ENCODE measurements at places on chromosomes 13 and 19. TPM values are rescaled to one million over a fixed set of nuclear protein-coding genes. Genes with fewer than 3 reads are reported as not detected.

DNA sequence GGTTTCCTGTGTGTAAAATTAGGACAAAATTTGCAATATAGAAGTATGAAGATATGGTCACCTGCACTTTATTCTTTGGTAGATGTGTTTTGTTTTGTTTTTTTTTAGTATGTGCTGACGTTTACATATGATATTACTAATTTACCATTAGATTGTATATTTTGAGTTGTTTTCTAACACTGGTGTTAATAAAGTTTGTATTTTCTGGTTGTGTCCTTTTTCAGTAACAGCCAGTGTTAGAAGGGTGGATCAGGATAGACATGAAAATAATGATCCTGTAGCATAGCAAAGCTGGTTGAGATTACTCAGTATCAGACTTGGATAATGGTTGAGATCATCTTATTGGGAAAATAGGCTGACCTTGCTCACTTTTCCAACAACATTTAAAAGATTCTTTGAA, 6.2 kb downstream of the NAA16 start:
- H3K27me3 ChIP-seq, result no peaks in the 10 kb centered on the region
- DNase-seq, result no peak
- no peaks in the 10 kb centered on the region for H3K4me1 ChIP-seq
- H3K36me3 ChIP-seq, result peaks cover 3% of the 10 kb centered on the region
- no peak overlapping the region for H3K4me3 ChIP-seq

DNA sequence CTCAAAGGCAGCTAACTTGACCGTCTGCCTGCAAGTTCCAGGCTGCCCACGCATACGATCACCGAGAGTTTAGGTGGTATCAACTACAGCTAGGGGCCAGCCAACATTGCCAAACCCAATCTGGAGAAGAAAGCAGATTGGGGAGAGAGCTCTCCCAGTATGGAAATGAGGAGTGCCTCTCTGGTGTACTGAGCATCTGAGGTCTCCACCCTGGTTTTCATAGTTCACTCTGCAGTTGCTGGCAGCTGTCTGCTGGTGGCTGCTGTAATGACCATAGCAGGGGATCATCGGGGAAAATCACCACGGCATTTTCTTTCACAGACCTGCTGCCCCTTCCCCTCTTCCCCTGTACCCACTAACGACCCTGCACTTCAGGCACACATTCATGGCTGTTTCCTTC, 201.7 kb downstream of the NUFIP1 start:
- H3K27ac ChIP-seq, result no peak overlapping the region
- H3K4me1 ChIP-seq, result no peaks in the 10 kb centered on the region
- no peaks in the 10 kb centered on the region for H3K27me3 ChIP-seq
- H3K36me3 ChIP-seq, result no peaks in the 10 kb centered on the region

DNA sequence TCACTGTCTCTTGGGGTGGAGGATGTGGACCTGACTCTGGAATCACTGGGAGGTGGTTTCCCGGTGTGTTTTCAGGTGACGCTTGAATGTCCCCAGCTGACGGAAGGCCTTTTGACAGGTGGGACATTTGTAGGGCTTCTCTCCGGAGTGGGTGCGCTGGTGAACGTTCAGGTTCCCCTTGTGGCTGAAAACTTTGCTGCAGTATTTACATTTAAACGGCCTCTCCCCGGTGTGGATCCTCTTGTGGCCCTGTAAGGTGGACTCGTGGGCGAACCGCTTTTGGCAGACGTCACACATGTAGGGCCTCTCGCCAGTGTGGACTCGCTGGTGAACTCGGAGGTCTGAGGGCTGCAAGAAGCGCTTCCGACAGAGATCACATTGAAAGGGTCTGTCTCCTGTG, 7.8 kb downstream of the ZSCAN5B start:
- no peak overlapping the region for H3K27ac ChIP-seq
- H3K4me1 ChIP-seq, result no peaks in the 10 kb centered on the region
- no peaks in the 10 kb centered on the region for H3K27me3 ChIP-seq
- DNase-seq, result no peak
- no peaks in the 10 kb centered on the region for H3K36me3 ChIP-seq
- no peak overlapping the region for H3K4me3 ChIP-seq

CYP2A7 gene
- not detected for total RNA-seq

ZNF208 gene
- not detected for total RNA-seq

HOMER3 gene
- total RNA-seq, result 45.2 TPM

TBXA2R gene
- total RNA-seq, result 2.3 TPM

HSD17B14 gene
- total RNA-seq, result 3.9 TPM

- no peaks in the 10 kb centered on the region for H3K36me3 ChIP-seq
- DNase-seq, result no peak
- no peaks in the 10 kb centered on the region for H3K27me3 ChIP-seq
- no peaks in the 10 kb centered on the region for H3K4me1 ChIP-seq
Observed at GRCh38 chr13:50375792-50376191, 360.5 kb downstream of the KCNRG start.

- no peak for DNase-seq
- H3K4me1 ChIP-seq, result no peaks in the 10 kb centered on the region
- no peaks in the 10 kb centered on the region for H3K36me3 ChIP-seq
- no peaks in the 10 kb centered on the region for H3K27me3 ChIP-seq
- H3K4me3 ChIP-seq, result no peak overlapping the region
Observed at GRCh38 chr13:93227280-93227877, 772 bp downstream of the GPC6 start.

PRR19 gene
- 0.93 TPM for total RNA-seq

DNA sequence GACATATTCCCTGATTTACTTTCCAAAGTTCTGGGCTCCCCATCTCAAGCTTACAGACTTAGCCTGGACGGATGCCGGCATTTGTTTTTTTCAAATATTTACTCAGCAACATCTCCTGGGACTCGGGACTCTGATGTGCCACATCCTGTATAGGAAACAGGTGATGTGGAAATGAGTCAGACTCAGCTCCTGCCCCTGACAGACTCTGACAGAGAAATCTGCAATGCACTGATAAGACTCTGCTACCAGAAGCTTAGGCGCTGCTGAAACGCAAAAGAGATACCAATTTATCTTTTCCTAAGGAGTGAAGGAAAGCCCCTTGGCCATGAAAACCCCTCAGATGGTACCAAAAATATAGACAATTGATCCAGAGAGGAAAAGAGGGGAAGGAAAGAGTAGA, 16.2 kb downstream of the LAIR2 start:
- H3K27ac ChIP-seq, result no peak overlapping the region
- no peak overlapping the region for H3K4me3 ChIP-seq
- no peak for DNase-seq
- no peaks in the 10 kb centered on the region for H3K36me3 ChIP-seq
- peaks cover 37% of the 10 kb centered on the region for H3K27me3 ChIP-seq

ZNF486 gene
- total RNA-seq, result not detected
